ENCODE measurements at places on chromosomes 1 and 21.

GRCh38 chr1:234326497-234327366 lies 46.5 kb upstream of the COA6 start:
- H3K4me3 ChIP-seq = no peak overlapping the region
- no peak for DNase-seq
- H3K27me3 ChIP-seq = no peaks in the 10 kb centered on the region
- H3K27ac ChIP-seq = no peak overlapping the region
- H3K36me3 ChIP-seq = no peaks in the 10 kb centered on the region

- no peaks in the 10 kb centered on the region for H3K36me3 ChIP-seq
- H3K4me3 ChIP-seq = no peak overlapping the region
- H3K27ac ChIP-seq = no peak overlapping the region
- no peaks in the 10 kb centered on the region for H3K27me3 ChIP-seq
- H3K4me1 ChIP-seq = no peaks in the 10 kb centered on the region
Measured at GRCh38 chr1:107533436-107533835, 392.6 kb downstream of the NTNG1 start.

DNA sequence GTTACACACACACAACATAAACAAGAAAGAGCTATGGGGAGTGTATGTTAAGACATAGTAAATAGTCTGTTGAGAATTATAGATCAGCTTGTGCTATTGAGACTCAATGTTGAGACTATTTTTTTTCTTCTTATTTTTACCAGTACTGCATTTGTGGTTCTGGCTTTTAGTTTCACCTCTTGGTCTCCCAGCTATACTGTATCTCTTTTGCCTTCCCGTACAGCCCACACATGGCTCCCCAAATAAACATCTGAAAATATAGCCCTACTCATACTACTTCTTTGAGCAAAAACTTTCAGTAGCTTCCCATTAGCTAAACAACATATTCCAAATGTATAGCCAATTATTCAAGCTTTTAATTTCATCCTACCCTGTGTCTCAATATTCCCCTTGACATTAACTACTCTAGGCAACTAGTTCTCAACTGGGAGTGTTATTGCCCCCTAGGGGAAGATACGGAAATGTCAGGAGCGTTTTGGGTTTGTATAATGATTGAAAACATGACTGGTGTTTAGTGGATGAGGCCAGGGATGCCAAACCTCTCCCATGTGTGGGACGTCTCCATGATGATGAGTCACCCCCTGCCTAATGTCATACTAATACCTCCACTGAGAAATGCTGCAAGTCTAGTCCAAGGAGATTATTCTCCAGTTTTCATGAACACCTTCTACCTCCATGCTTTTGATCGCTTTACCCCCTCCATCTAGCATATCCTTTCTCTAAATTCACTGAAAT lies 6.8 kb downstream of the RPE65 start:
- no peak overlapping the region for H3K27ac ChIP-seq
- H3K4me3 ChIP-seq = no peak overlapping the region
- no peaks in the 10 kb centered on the region for H3K27me3 ChIP-seq
- H3K4me1 ChIP-seq = no peaks in the 10 kb centered on the region
- no peaks in the 10 kb centered on the region for H3K36me3 ChIP-seq

DNA sequence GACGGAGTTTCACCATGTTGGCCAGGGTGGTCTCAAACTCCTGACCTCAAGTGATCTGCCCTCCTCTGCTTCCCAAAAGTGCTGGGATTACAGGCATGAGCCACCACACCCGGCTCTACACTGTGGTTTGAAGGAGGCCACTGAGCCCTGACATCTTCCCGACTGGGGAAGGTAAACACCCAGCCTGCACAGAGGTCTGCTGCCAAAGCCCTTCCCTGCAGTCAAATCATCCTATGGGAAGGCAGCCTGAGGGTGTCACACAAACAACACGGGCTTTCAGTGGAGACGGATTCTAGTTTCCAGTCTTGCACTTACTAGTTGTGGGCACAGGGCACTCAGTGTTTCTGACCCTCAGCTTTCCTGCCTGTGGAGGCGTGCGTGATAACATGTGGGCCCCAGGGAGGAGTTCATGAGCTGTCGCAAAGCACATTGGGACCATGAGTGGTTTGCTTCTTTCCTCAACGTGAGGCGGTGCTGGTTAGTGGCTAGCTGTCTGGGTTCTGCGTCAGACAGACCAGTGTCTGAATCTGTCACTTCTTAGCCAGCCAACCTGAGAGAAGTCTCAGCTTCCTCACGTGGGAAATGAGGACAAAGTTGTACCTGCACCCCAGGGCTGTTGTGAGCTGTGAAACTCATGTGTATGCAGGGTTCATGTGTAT lies 21.5 kb upstream of the OPRD1 start:
- H3K4me1 ChIP-seq = no peaks in the 10 kb centered on the region
- H3K4me3 ChIP-seq = no peak overlapping the region
- no peaks in the 10 kb centered on the region for H3K27me3 ChIP-seq
- DNase-seq = no peak
- no peaks in the 10 kb centered on the region for H3K36me3 ChIP-seq

DNA sequence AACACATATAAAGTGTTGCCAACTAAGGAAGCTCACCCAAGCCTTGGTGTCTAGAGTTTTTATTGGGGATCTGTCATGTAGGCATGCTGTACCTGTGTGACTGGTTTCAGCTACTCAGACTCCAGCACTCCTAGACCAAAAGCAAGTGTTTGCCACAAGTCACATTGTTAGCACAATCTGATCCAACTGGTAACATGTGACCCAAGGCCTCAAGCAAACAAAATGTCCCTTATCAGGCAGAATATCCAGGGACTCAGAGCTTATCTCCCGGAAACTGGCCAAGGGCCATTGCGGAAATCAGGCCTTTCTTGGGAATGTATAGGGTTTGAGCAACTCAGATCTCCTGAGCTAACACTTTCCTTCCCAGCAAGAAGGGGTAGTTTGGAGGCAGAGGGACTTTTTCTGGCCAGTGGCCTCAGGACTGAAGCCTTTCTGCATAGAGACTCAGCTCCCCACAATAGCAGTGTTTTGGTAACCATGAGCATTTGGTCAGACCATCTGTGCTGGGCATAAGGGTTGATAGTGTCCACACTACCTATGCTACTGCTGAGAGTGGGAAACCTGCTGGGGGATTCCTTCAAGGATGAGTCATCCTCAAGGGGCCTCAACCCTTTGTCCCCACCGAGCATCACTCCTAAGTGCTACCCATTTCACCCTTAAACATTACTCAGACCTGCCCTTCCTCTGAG lies 29.6 kb downstream of the NHLH2 start:
- H3K27ac ChIP-seq = no peak overlapping the region
- H3K4me1 ChIP-seq = no peaks in the 10 kb centered on the region
- no peak overlapping the region for H3K4me3 ChIP-seq
- no peaks in the 10 kb centered on the region for H3K36me3 ChIP-seq
- H3K27me3 ChIP-seq = no peaks in the 10 kb centered on the region
- DNase-seq = no peak

DNA sequence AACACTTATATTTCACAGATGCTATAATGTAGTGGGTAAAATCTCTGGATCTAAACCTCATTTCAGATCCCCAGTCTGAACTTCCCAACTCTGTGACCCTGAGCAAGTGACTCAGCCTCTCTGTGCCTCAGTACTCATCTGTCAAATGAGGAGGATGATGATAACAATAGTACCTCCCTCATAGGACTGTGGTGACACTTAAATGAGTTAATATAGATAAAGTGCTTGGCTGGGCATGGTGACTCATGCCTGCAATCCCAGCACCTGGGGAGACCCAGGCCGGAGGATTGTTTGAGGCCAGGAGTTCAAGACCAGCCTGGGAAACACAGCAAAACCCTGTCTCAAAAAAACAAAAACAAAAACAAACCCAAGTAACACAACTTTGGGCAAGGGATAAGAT lies 4.7 kb upstream of the ECE1 start:
- H3K27me3 ChIP-seq = no peaks in the 10 kb centered on the region
- no peaks in the 10 kb centered on the region for H3K36me3 ChIP-seq
- peaks cover 77% of the 10 kb centered on the region for H3K4me1 ChIP-seq
- no peak overlapping the region for H3K4me3 ChIP-seq
- peak overlapping the region; percentile 65 for H3K27ac ChIP-seq
- no peak for DNase-seq

GRCh38 chr1:94180650-94181049 lies 56.7 kb downstream of the ARHGAP29 start:
- H3K4me1 ChIP-seq = no peaks in the 10 kb centered on the region
- peaks cover 64% of the 10 kb centered on the region for H3K36me3 ChIP-seq
- no peak overlapping the region for H3K4me3 ChIP-seq
- peak overlapping the region; percentile 45 for H3K27ac ChIP-seq
- DNase-seq = no peak
- no peaks in the 10 kb centered on the region for H3K27me3 ChIP-seq

DNA sequence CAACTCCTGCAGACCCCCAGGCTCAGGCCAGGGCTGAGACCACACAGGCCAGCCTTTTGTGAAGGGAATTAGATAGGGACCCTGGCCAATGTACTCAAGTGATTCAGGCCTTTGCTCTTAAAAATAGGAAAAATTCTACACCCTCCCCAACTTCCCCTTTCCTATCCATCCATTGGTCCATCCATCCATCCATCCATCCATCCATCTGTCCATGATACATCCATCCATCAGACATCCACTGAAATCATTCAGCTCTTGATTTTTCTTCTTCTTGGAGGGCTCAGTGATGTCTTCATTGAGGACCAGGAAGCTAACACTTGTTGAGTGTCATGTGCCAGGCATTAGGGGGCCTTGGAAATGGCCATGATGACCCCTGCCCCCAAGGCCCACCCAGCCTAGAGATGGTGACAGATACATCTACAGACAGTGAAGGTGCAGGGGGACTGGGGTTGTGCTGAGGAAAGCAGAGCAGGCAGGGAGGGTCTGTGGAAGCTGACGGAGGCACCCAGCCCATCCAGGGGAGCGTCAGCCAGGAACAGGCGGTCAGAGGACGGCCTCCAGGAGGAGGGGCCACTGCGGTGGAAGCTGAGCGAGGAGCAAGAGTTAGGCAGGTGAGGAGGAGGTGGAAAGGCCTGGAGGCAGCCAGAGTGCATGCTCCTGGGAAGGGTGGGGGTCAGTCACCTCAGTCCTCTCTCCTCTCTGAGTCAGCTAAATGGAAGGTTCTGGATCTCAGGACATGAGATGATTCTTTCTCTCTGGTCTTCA lies 81.9 kb downstream of the EPHB2 start:
- no peaks in the 10 kb centered on the region for H3K27me3 ChIP-seq
- DNase-seq = no peak
- H3K4me3 ChIP-seq = no peak overlapping the region
- no peaks in the 10 kb centered on the region for H3K36me3 ChIP-seq

DNA sequence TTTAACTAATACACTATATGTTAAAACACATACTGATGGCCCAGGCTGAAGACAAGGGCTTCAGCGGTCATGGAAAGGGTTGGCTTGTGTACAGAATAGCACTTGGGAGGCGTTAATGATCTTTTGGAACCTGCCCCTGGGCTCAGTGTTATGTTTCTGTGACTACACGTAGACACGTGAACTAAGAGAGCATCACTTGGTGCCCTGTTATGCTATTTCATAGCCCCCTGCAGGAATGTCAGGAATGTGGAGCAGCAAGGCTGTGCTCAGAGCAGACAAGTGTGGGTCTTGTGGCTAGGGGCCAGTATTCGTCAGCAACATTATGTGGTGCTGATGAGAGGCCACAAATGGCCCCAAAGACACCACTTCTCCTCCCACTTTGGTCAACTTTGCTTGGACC lies 132.4 kb downstream of the MAP3K21 start:
- H3K4me1 ChIP-seq = no peaks in the 10 kb centered on the region
- H3K27ac ChIP-seq = no peak overlapping the region
- no peak overlapping the region for H3K4me3 ChIP-seq
- no peaks in the 10 kb centered on the region for H3K36me3 ChIP-seq
- no peaks in the 10 kb centered on the region for H3K27me3 ChIP-seq

DNA sequence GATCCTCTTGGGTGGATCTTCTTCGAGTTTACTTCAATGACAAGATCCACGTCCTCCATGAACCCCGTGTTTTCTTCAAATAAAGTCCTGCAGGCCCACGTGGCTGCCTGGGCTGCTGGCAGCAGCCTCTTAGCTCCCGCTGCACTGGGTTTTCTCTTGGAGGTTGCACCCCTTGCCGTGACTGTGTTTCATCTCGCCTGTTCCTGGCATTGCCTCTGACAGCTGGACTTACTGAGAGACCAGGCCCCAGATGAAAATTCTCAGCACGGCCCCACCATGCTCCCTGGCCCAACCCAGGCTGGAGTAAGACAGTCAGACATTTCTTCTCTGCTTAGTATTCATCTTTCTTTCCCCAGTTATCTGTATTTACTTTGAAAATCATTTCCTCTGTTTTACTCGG lies 274.8 kb upstream of the RUNX1 start:
- H3K27me3 ChIP-seq = no peaks in the 10 kb centered on the region
- H3K36me3 ChIP-seq = no peaks in the 10 kb centered on the region
- H3K4me1 ChIP-seq = peaks cover 15% of the 10 kb centered on the region
- H3K27ac ChIP-seq = peak overlapping the region; percentile 68

GRCh38 chr1:89844241-89844807 lies 23.5 kb downstream of the LRRC8D start:
- no peaks in the 10 kb centered on the region for H3K36me3 ChIP-seq
- H3K4me1 ChIP-seq = no peaks in the 10 kb centered on the region
- H3K4me3 ChIP-seq = peak overlapping the region; percentile 73
- no peak for DNase-seq
